ENCODE measurements at places on chromosomes 16 and 17. TPM values are rescaled to one million over a fixed set of nuclear protein-coding genes. Genes with fewer than 3 reads are reported as not detected.

The ODAD4 gene
- total RNA-seq, result 1.3 TPM

- H3K36me3 ChIP-seq, result no peaks in the 10 kb centered on the region
- H3K27me3 ChIP-seq, result no peaks in the 10 kb centered on the region
- H3K27ac ChIP-seq, result no peak overlapping the region
- H3K4me3 ChIP-seq, result no peak overlapping the region
- H3K4me1 ChIP-seq, result no peaks in the 10 kb centered on the region
Measured at GRCh38 chr16:80418517-80419355, 122.1 kb upstream of the DYNLRB2 start.

- DNase-seq, result no peak
- H3K27ac ChIP-seq, result no peak overlapping the region
- H3K4me3 ChIP-seq, result no peak overlapping the region
- no peaks in the 10 kb centered on the region for H3K36me3 ChIP-seq
- no peaks in the 10 kb centered on the region for H3K4me1 ChIP-seq
Measured at GRCh38 chr17:11094331-11094730, 146.7 kb upstream of the SHISA6 start.

GRCh38 chr16:87115646-87116045, 201.5 kb downstream of the C16orf95 start:
- H3K36me3 ChIP-seq, result no peaks in the 10 kb centered on the region
- H3K27ac ChIP-seq, result no peak overlapping the region
- H3K4me1 ChIP-seq, result no peaks in the 10 kb centered on the region
- no peak overlapping the region for H3K4me3 ChIP-seq
- H3K27me3 ChIP-seq, result no peaks in the 10 kb centered on the region
- DNase-seq, result no peak

DNA sequence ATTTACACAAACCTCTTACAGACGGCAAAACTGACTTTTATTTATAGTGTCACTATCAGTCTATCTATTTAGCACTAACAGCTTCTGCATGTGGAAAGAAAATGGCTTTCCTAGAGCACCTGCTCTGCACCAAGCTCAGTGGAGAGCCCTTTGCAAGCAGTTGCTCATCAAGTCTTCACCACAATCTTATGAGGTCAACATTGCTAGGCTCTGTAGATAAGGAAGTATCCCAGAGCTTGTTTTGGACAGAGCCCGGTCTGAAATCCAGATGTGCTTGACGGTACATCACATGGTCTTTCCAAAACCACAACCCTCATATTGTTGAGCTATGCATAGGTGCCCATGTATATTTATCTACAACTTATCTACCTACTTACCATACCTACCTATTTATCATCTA, 572.7 kb upstream of the CDH5 start:
- no peaks in the 10 kb centered on the region for H3K36me3 ChIP-seq
- DNase-seq, result no peak
- H3K4me3 ChIP-seq, result no peak overlapping the region
- H3K4me1 ChIP-seq, result no peaks in the 10 kb centered on the region
- H3K27ac ChIP-seq, result no peak overlapping the region
